T-helper 1 cell (primary cell): ENCODE measurements at places on chromosomes 3 and 15.

DNA sequence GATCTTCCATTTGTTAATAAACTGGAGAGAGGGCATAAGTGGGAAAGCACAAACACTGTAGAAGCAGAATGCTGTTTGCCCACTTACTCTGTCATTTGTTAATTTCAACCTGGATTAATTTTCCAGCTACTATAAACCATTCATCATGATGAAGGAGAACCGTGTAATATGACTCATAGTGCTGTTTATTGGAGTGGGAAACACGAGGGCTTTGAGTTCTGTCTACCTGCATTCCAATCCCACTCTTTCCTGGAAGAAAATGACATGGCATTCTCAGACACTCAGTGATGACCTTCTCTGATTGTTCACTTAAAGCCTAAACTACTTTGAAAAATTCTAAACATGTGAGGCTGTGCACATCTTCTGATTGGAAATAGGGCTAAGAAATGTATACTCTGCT, 826.7 kb downstream of the AGBL1 start:
- DNase-seq = no peak

- no peak for DNase-seq
Observed at GRCh38 chr3:171888466-171888865, 45.3 kb downstream of the TMEM212 start.

DNA sequence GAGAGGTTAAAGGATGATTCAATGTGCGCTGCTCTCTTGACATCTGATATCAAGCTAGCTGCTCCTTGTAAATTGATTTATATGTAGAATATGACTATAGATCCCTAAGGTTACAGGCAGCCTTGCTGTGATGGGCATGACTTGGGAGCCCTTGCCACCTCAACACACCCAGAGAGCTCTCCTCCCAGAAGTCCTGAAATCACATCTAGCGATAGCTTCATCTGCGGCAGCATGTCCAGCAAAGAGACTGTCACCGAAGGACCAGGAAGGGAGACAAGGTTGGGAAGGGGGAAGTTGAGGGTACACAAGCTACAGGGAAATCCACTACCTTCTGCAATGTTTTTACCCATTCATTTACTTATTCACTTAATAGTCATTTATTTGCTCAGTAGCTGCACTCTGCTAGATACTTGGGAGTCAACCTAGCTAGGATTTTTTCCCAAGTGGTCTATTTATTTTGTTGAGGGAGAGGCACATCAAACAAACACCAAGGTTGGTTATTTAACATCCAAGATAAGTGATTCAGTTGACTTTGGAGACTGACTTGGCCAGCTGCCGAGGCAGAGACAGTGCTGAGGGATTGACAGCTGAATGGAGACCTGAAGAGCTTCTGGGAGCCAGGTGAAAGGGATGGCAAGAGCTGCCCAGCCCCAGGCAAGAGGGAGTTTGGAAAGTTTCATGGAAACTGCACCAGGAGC, 205.8 kb upstream of the IL12A start:
- DNase-seq = no peak

DNA sequence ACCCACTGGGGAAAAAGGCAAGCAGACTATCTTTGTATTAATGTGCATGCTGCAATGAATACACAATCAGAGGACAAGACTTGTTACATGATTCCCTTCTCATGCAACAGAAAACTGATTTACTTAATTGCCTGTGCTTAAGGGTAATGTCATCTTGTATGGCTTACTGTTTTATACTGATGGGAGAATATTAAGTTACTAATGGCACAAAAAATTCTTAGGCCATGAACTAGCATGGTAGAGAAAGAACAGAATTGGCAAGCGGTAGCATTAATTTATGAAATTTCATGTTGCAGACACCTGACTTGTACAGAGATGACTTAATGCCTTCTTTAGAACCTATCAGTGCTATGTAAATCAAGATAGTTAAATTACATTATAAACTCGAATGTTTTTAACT, 282.3 kb downstream of the CNTN3 start:
- DNase-seq = no peak

DNA sequence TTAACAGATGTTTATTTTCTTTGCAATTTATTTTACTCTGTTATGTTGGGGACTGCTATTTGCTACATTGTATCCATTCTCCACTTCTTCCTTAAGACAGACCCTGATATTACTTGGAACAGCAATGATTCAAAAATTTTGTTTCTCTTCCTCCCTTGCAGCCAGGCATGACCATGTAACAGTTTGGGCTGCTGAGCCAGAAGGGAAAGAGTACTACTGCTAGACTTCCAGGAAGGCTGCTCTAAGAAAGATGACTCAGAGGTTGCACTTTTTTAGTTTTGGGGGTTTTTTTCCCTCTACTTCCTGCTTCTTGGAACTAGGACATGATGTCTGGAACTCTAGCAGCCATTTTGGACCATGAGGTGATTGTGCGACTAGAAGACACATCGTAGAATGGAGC, 10.3 kb downstream of the PRR20G start:
- DNase-seq = no peak

- DNase-seq = no peak
Observed at GRCh38 chr15:29140475-29141307, 128.9 kb downstream of the NSMCE3 start.

DNA sequence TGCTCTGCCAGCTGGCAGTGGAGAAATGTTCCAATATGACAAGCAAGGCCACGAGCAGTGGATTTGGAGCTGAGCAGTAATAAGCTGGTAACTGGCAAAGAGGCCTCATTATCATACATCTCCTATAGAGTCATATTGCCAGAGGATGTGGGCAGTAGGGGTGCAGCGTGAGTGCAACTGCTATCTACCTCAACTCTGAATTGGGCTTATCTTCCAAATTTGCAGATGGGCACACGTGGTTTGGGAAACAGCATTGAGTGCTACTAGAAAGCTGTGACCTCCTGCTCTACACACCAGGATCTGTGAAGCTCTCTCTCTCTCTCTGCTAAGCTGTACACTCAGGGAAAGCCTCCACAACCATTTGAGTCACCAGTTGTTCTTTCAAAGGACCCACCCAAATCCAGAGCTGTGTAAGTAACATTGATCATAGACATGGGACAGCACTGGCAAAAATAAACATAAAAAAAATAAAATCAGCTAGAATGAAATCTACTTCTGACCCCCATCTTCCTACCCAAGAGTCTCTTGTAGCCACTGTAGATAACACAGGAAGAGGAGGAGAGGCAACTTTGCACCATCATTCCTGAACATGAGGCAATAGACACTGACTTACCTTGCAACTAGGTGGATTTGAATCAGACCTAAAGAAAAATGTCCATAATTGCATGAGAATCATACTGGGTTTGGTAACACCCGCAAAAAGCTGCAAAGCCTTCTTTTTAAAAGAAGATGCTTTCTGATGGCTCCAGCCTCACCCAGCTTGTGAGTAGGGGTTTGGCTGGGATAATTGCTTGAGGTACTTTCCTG, 82.9 kb upstream of the THBS1 start:
- DNase-seq = no peak

DNA sequence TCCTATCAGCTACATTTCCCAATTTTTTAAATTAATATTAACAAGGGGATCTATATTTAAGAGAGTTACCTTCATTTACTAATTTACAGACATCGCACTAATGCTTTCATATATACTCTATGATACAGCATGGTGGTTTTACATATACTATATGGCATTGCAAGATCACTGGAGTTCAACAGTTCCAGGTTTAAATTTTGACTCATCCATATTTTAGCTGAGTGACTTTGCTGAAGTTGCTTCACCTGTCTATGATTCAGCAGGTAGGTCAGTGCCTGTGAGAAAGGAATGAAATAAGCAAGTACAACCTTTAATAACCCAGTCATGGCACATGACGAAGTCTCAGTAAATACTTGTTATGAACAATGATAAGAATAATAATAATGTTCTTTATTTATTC, 211.1 kb downstream of the P3H2 start:
- DNase-seq = no peak

GRCh38 chr3:78670746-78671145, 1097.1 kb downstream of the ROBO1 start:
- no peak for DNase-seq

- no peak for DNase-seq
Observed at GRCh38 chr3:106125321-106125720, 256.5 kb upstream of the CBLB start.

GRCh38 chr3:126005951-126006350, 37.0 kb downstream of the ROPN1B start:
- DNase-seq = no peak

- DNase-seq = no peak
Observed at GRCh38 chr15:91335702-91336101, 235.6 kb downstream of the SV2B start.

DNA sequence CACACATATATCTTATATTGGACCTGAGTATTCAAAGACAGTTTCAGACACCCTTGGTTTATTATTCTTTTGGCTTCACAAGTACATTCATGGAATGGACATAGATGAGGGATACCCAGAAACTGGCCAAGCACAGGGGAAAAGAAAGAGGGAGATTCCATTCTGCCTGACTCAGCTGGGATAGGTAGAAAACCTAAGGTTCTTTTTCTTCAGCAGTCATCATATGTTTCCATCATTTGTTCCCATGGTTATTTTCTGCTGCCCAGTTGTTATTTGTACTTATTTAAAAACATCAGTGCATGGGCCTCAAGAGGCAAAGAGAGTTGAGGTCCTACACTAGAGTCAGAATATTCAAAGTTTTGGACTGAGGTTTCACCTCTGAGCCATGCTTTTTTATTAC, 91.8 kb downstream of the FILIP1L start:
- DNase-seq = no peak

DNA sequence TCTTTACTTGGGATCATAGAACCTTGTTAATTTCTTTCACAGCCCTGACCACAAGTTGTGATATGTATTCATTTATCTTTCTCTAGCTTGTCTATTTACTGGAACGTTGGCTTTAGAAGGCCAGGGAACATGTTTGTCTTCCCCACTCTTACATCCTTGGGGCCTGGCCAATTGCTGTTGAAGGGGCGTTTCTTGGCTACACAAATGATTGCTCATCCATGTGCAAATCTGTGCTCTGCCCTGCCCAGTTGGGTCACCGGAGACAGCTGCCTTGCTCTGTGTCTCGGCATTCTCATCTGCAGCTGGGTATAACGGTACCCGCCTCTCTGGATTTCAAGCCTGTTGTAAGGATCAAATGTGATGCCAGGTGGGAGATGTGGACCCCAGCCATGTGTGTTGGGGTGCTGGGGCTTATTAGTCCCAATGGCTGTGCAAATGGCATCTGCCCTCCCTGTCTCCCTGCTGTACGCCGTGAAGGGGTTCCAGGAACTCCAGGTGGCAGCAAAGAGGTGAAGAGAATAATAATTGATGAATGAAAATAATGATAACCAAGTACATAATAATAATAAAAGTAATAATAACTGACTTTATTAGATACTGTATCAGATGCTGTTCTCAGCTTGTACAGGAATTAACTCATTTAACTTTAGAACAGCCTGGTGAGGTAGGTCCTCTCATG, 24.0 kb upstream of the TLE3 start:
- no peak for DNase-seq

DNA sequence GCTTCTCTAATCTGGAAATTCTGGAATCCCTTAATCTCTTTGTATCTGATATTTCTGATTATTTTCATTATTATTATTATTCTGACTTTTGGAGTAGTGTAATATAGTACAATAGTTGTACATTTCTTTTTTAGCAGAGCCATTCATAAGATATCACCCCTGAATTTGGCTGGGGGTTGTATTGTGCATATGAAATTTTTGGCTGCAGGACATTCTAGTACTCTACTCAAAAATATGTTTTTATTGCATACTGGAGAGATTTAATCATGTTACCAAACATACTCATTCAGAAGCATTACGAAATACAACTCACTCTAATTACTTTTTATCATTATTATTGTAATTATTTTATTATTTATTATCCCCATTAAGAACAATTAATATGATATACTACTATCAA, 589.7 kb upstream of the KCNMB2 start:
- DNase-seq = no peak

DNA sequence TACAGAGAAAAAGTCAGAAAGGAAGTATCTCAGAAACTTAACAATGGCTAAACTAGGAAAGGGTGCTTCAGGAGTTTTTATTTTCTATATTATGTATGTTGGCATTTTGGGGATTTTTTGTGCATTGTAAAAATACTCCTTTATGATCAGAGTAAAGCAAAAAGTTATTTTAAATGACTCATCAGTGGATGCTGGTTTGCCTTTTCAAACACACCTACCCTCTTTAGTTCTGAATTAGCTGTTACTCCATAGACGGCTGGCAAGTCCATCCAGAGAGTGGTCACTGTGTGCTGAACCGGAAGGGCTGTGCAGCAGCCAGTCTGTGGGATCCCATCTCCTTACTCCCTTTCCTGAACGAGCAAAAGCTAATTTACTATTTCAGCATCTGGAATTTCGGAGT, 942 bp downstream of the CCR9 start:
- DNase-seq = no peak
